ENCODE measurements at places on chromosomes 1 and 21. TPM values are rescaled to one million over a fixed set of nuclear protein-coding genes. Genes with fewer than 3 reads are reported as not detected.
A peak's percentile ranks its signal among the peaks of the same experiment; 100 is the strongest.

DNA sequence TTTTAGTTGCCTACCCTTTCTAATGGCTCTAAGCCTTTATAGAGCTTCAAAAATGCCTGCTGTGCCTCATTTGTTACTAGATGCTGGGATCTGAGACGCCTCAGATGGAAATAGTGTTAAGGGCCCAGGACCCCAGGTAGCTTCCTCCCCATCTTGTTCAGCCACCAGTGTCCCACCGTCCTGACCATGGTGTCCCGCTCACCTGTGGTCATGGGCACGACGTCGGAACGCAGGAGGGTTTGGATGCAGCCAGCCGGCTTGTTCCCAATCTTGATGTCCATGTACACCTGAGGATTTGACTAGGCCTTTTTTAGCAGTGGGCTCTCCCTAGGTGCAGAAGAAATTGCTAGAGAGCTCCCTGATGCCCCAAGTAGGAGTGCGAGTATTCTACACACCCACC is 31.1 kb downstream of the PABPC4 start:
- DNase-seq, result no peak
- no peaks in the 10 kb centered on the region for H3K4me1 ChIP-seq
- no peak overlapping the region for H3K4me3 ChIP-seq
- no peaks in the 10 kb centered on the region for H3K27me3 ChIP-seq
- H3K27ac ChIP-seq, result no peak overlapping the region

Gene SPRR1B
- total RNA-seq, result not detected

- DNase-seq, result no peak
- H3K36me3 ChIP-seq, result no peaks in the 10 kb centered on the region
- H3K27me3 ChIP-seq, result no peaks in the 10 kb centered on the region
Measured at GRCh38 chr1:90488451-90488850, 228.7 kb downstream of the BARHL2 start.

DNA sequence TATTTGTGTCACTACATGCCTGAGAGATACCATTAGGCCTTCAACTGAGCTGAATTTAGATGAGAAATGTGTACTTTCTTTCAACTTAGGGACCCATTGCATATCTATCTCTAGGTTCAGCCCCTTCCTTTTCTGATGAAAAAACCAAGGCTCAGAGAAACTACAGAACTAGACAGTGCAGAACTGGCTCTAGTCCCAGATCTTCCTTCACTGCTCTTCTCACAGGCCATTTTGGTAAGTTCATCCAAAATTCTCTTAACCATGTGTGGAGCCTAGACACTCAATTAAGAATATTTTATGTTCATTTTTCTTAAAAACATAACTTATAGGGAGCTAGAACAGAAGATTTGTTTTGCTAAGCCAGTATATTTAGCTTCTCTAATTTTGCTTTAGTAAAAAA is 128.9 kb downstream of the ASTN1 start:
- H3K4me3 ChIP-seq, result no peak overlapping the region
- DNase-seq, result no peak
- no peaks in the 10 kb centered on the region for H3K27me3 ChIP-seq
- H3K27ac ChIP-seq, result no peak overlapping the region

Gene CR2
- total RNA-seq, result not detected

GRCh38 chr1:226308166-226308722 is 720 bp downstream of the LIN9 start:
- H3K4me1 ChIP-seq, result peaks cover 28% of the 10 kb centered on the region
- peak; percentile 58 for DNase-seq
- H3K36me3 ChIP-seq, result peaks cover 3% of the 10 kb centered on the region
- H3K4me3 ChIP-seq, result peak overlapping the region; percentile 88
- peak overlapping the region; percentile 86 for H3K27ac ChIP-seq

- H3K36me3 ChIP-seq, result peaks cover 5% of the 10 kb centered on the region
- H3K27me3 ChIP-seq, result no peaks in the 10 kb centered on the region
- H3K4me1 ChIP-seq, result peaks cover 7% of the 10 kb centered on the region
- H3K4me3 ChIP-seq, result no peak overlapping the region
- no peak overlapping the region for H3K27ac ChIP-seq
- no peak for DNase-seq
Measured at GRCh38 chr1:8642114-8642513, 175.3 kb downstream of the RERE start.

DNA sequence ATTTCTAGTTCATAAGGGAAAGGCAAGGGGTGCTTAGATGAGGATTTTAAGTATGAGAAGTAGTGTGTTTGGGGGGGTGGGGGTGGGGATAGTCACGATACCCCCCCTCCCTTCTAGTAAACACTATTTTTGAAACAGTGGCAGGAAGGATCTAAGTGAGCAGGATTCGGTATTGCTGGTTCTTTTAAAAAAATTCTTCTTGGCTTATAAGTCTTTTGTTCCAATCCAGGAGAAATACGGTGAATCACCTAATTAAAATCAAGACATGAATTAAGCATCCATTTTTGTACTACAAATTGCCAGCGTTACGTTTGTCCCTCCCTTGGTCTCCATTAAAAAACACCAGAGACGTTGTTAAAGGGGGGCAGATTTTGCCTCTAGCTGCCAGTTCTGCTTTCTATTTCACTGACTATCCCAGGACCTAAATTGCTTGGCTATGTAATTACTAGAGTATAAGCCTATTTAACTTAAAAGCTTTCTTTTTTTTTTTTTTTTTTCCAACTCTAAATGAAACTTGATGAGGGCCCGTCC is 911 bp downstream of the LMO4 start:
- no peak for DNase-seq
- peaks cover 34% of the 10 kb centered on the region for H3K4me1 ChIP-seq
- peak overlapping the region; percentile 89 for H3K4me3 ChIP-seq
- no peaks in the 10 kb centered on the region for H3K27me3 ChIP-seq

DNA sequence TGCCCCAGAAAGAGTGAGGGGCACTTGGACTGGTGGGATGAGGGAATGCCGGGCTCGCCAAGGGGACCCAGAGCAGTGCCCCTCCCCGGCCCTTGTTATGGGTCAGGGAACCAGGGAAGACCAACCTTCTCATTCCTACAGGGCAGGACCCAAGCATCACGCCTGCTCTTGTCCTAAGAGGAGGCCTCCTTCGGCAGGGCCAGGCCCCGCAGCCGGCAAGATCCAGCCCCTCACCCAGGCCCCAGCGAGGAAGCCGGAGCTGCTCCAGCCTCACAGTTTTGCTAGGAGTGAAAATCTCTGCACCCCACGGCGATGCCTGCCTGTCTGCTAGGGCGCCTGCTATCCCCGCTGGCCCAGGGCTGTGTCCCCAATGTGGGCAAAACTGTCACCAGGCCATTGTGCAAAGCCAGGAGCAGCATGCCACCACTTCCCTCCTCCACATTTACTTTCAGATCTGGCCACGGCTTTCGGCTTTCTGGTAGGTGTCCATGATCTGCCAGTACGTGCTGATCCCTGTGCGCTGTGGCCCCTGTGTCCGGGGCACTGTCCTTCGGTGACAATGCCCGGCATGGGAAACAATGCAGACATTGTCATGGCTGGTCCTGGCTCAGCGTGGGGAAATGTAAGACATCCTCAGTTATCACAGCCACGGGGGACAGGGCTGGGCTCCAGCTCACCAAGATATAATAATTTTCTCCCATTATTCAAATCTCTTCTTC is 9.6 kb downstream of the ACTRT2 start:
- peaks cover 5% of the 10 kb centered on the region for H3K4me1 ChIP-seq
- no peak overlapping the region for H3K4me3 ChIP-seq
- DNase-seq, result no peak
- H3K27me3 ChIP-seq, result no peaks in the 10 kb centered on the region

- H3K4me1 ChIP-seq, result no peaks in the 10 kb centered on the region
- no peak for DNase-seq
- no peaks in the 10 kb centered on the region for H3K27me3 ChIP-seq
- H3K27ac ChIP-seq, result no peak overlapping the region
Measured at GRCh38 chr1:51464828-51465227, 54.2 kb downstream of the EPS15 start.

GRCh38 chr1:175572932-175573868 is 170.2 kb downstream of the TNR start:
- no peaks in the 10 kb centered on the region for H3K36me3 ChIP-seq
- no peak overlapping the region for H3K4me3 ChIP-seq
- no peak for DNase-seq
- peaks cover 42% of the 10 kb centered on the region for H3K27me3 ChIP-seq
- H3K27ac ChIP-seq, result no peak overlapping the region
- H3K4me1 ChIP-seq, result peaks cover 15% of the 10 kb centered on the region

- no peak for DNase-seq
- H3K27ac ChIP-seq, result no peak overlapping the region
- peaks cover 8% of the 10 kb centered on the region for H3K4me1 ChIP-seq
- peaks cover 30% of the 10 kb centered on the region for H3K36me3 ChIP-seq
- H3K4me3 ChIP-seq, result no peak overlapping the region
Measured at GRCh38 chr1:200642481-200642880, 21.9 kb upstream of the KIF14 start.

GRCh38 chr1:63671514-63671913 is 78.3 kb downstream of the PGM1 start:
- no peak for DNase-seq
- H3K27me3 ChIP-seq, result no peaks in the 10 kb centered on the region
- no peaks in the 10 kb centered on the region for H3K4me1 ChIP-seq

Gene DMRTA2
- not detected for total RNA-seq

Gene SPRR2B
- not detected for total RNA-seq

DNA sequence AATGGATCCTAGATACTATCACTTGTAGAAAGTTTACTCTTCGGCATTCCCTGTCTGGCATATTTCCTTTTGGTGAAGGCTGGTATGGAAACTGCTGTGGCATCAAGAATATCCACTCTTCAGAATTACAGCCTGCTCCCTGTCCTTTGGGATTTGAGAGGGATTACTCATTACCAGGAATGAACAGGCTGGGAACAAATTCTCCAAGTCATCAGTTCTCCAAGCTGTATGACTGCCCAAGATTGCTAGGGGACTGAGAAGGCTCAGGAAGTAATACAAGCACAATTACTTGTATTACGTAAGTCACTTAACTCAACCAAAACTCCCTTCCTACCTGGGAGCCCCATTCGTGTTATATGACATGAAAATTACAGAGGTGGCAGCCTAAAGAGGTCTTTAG is 49.6 kb downstream of the CD58 start:
- H3K4me3 ChIP-seq, result no peak overlapping the region
- no peak overlapping the region for H3K27ac ChIP-seq
- H3K36me3 ChIP-seq, result peaks cover 64% of the 10 kb centered on the region

DNA sequence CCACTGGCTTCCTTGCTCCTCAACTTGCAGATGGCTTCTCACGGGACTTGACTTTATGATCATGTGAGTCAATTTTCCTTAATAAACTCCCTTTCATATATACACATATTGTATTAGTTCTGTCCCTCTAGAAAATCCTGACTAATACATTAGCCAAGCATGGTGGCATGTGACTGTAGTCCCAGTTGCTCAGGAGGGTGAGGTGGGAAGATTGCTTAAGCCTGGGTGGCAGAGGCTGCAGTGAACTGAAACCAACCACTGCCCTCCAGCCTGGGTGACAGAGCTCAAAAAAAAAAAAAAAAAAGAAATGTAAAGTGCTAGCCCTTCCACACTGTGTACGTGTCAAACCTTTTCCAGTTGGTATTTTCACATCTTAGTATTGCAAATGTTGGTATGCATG is 857.0 kb downstream of the LTN1 start:
- DNase-seq, result no peak
- no peak overlapping the region for H3K27ac ChIP-seq
- H3K4me3 ChIP-seq, result no peak overlapping the region
- H3K4me1 ChIP-seq, result no peaks in the 10 kb centered on the region

DNA sequence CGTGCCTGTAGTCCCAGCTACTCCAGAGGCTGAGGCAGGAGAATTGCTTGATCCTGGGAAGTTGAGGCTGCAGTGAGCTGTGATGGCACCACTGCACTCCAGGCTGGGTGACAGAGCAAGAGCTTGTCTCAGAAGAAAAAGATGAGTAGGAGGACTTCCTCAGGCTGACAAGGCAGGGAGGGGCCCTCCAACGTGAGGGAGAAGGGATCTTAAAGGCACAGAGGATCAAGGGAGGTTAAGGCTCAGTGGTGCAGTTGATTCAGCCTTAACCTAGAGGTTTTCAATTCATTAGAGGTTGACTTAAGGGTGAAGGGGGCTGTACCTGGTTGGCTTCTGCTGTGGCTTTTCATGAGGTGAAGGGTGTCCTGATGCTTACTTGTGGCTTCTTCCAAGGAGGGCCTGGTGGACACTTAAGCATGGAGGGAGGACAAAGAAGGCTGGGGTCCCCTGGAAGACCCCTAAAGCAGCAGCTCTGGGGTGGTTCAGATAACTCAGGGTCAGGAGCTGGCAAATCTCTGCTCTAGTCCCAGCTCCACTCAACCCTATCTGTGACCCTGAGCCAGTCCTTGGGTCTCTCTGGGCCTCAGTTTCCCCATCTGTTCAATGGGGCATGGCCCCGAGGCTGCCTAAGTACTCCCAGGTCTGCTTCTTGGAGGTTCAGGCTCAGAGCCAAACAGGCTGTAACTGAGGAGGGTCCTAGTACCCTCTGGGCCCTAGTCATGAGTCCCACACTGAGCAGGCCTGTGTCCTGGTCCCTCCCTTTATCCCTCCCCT is 6.3 kb downstream of the EXTL1 start:
- H3K27ac ChIP-seq, result no peak overlapping the region
- no peak overlapping the region for H3K4me3 ChIP-seq
- no peaks in the 10 kb centered on the region for H3K4me1 ChIP-seq
- H3K27me3 ChIP-seq, result no peaks in the 10 kb centered on the region

- peaks cover 14% of the 10 kb centered on the region for H3K4me1 ChIP-seq
- H3K4me3 ChIP-seq, result no peak overlapping the region
- no peaks in the 10 kb centered on the region for H3K36me3 ChIP-seq
- no peaks in the 10 kb centered on the region for H3K27me3 ChIP-seq
- no peak overlapping the region for H3K27ac ChIP-seq
- no peak for DNase-seq
Measured at GRCh38 chr1:31372051-31372450, 825 bp downstream of the FABP3 start.

- no peaks in the 10 kb centered on the region for H3K27me3 ChIP-seq
- DNase-seq, result no peak
- H3K27ac ChIP-seq, result no peak overlapping the region
- H3K4me3 ChIP-seq, result no peak overlapping the region
Measured at GRCh38 chr1:68322837-68323687, 90.7 kb upstream of the WLS start.

DNA sequence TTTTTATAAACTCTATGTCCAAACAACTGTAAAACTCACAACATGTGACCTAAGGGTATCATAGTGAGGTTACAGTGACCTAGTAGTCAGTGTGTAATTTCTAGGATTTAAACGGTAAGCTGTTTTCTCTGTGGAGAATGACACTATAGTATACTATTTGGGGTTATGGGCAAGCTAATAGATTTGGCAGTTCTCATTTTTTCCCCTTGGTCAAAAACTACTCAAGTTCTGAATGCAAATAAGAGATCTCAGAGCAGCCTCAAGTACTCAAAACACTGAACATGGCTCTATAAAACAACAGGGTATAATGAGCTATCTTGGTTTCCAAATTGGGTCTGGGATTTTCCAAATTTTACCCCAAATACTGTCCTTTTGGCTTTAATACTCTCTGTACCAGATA is 88.5 kb upstream of the HMCN1 start:
- peaks cover 53% of the 10 kb centered on the region for H3K36me3 ChIP-seq
- H3K27me3 ChIP-seq, result no peaks in the 10 kb centered on the region
- DNase-seq, result no peak
- peaks cover 38% of the 10 kb centered on the region for H3K4me1 ChIP-seq
- H3K27ac ChIP-seq, result no peak overlapping the region

- peaks cover 59% of the 10 kb centered on the region for H3K36me3 ChIP-seq
- H3K4me1 ChIP-seq, result peaks cover 71% of the 10 kb centered on the region
- DNase-seq, result no peak
- H3K27me3 ChIP-seq, result no peaks in the 10 kb centered on the region
- H3K4me3 ChIP-seq, result no peak overlapping the region
Measured at GRCh38 chr1:171785766-171786165, 4.3 kb downstream of the METTL13 start.

Gene C4BPB
- 1.1 TPM for total RNA-seq
